ENCODE measurements at places on chromosomes 16 and 17.

DNA sequence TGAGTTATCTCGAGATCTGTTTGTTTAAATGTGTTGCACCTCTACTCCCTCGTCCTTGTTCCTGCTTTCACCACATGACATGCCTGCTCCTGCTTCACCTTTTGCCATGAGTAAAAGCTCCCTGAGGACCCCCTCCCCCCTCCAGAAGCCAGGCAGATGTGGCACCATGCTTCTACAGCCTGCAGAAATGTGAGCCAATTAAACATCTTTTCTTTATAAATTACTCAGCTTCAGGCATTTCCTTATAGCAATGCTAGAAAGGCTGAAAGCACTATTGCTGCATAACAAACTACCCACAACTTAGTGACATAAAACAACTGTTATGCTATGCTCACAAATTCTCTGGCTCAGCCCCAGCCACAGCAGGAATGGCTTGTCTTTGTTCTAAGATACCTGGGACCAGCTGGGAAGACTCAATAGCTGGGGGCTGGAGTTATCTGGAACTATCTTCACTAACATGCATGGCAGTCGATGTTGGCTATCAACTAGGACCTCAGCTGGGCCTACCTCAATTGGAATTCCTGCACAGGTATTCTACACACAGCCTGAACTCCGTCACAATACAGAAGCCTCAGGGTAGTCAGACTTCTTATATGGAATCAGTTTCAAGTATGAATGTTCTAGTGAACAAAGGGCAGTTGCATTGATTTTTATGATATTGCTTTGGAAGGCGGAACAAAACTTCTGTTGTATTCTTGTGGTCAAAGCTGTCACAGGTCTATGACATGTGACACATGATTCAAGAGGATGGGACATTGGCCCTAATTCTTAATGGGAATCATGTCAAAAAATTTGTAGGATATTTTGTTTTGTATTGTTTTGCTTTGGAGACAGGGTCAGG lies 186.0 kb upstream of the PIRT start:
- H3K4me3 ChIP-seq = no peak overlapping the region
- no peaks in the 10 kb centered on the region for H3K4me1 ChIP-seq
- no peaks in the 10 kb centered on the region for H3K36me3 ChIP-seq

- H3K27ac ChIP-seq = peak overlapping the region; percentile 75
- peaks cover 38% of the 10 kb centered on the region for H3K4me1 ChIP-seq
- peaks cover 33% of the 10 kb centered on the region for H3K36me3 ChIP-seq
- peak; percentile 50 for DNase-seq
- peaks cover 5% of the 10 kb centered on the region for H3K27me3 ChIP-seq
- peak overlapping the region; percentile 41 for H3K4me3 ChIP-seq
Measured at GRCh38 chr17:81710514-81711308, 1.4 kb upstream of the SLC25A10 start.

DNA sequence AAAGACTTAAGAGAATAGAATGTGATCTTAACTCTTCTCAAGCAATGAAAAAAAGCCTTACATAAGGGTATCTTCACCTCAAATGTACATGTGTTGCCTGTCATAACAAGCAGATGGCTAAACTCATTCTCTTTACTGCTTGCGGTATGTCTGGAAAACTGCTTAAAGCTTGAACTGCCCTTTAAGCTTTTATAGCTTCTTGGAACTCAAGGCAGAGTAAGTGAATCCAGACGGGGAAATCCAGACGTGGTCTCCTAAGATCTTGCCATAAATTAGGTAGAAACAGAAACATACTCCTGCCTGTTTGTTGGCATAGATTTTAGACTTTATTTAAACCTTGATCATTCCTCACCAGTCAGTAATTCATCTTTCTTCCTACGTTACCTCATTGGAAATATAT lies 19.6 kb downstream of the CLUAP1 start:
- peak overlapping the region; percentile 62 for H3K27ac ChIP-seq
- H3K4me1 ChIP-seq = no peaks in the 10 kb centered on the region
- no peaks in the 10 kb centered on the region for H3K27me3 ChIP-seq
- peaks cover 75% of the 10 kb centered on the region for H3K36me3 ChIP-seq

DNA sequence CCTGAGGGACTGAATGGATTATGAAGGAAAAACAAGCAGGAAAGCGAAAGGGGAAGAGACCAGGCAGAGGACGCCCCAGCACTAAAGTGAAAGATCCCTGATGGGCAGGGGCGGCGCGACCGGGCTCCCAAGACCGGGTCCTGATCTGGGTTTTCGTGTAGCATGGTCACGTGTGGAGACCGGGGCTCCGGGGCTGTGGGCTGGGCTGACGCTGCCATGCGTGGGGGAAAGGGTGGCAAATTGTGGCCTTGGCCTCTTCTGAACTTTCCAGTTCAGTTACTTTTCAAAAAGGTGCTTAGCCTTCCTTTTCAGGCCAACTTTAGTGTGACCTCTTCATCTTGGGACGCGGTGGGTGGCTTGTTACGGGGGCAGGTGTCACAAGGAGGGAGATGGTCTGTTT lies 57.5 kb downstream of the METRNL start:
- no peak overlapping the region for H3K4me3 ChIP-seq
- DNase-seq = no peak
- no peaks in the 10 kb centered on the region for H3K27me3 ChIP-seq
- H3K4me1 ChIP-seq = no peaks in the 10 kb centered on the region
- no peaks in the 10 kb centered on the region for H3K36me3 ChIP-seq

- peak overlapping the region; percentile 41 for H3K27ac ChIP-seq
- peaks cover 16% of the 10 kb centered on the region for H3K4me1 ChIP-seq
- H3K27me3 ChIP-seq = no peaks in the 10 kb centered on the region
- H3K4me3 ChIP-seq = no peak overlapping the region
- H3K36me3 ChIP-seq = peaks cover 52% of the 10 kb centered on the region
Measured at GRCh38 chr16:85781695-85782370, 17.5 kb downstream of the EMC8 start.

DNA sequence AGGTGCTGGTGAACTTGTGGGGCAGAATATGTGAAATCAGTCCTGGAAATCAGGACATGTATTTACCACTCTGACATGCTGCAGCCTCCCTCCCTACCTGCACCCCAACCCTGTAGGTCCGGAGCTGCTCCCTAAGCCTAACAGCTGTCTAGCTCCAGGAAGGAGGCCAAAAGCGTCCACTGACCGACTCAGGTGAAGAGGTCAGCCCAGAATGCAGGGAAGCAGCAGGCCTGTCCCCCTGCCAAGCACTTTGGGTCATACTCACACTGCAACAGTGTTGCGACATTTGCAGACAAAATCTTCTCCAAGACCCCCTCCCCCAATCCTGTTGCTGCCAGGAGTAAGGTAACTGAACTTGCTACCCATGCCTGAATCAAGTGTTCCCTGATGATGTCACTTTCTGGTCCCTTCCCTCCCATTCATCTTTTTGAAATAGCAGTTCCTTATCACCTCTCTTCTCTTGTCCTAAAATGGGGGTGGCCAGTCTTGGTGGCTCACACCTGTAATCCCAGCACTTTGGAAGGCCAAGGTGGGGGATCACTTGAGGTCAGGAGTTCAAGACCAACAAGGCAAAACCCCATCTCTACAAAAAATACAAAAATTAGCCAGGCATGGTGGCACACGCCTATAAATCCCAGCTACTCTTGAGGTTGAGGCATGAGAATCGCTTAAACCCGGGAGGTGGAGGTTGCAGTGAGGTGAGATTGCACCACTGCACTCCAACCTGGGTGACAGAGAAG lies 1.3 kb upstream of the ACLY start:
- H3K36me3 ChIP-seq = no peaks in the 10 kb centered on the region
- H3K27ac ChIP-seq = peak overlapping the region; percentile 80
- H3K4me1 ChIP-seq = peaks cover 30% of the 10 kb centered on the region
- DNase-seq = no peak
- peak overlapping the region; percentile 95 for H3K4me3 ChIP-seq

DNA sequence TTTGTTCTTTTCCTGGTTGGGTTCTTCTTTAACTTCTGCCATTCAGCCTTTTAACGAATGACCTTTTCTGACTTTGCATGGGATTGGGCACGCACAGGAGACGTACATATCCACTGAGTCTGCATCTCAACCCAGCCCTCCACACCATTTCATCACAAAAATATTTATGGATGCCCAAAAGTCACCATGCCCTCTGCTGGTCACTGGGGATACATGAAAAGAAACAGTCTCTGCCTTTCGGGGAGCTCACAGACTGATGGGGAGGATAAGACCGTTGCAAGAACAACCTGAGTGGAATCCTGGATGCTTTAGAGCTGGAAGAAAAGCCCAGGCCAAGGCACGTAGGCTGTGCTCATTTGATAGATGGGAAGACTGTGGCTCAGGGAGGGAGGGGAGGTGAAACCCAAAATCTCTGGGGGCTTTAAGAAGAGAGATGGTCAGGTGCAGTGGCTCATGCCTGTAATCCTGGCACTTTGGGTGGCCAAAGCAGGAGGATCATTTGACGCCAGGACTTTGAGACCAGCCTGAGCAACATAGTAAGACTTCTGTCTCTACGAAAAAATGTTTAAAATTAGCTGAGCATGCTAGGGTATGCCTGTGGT lies 7.9 kb upstream of the MT2A start:
- no peak for DNase-seq
- H3K27me3 ChIP-seq = peaks cover 12% of the 10 kb centered on the region
- no peak overlapping the region for H3K4me3 ChIP-seq
- no peak overlapping the region for H3K27ac ChIP-seq
- H3K36me3 ChIP-seq = no peaks in the 10 kb centered on the region
- H3K4me1 ChIP-seq = no peaks in the 10 kb centered on the region

DNA sequence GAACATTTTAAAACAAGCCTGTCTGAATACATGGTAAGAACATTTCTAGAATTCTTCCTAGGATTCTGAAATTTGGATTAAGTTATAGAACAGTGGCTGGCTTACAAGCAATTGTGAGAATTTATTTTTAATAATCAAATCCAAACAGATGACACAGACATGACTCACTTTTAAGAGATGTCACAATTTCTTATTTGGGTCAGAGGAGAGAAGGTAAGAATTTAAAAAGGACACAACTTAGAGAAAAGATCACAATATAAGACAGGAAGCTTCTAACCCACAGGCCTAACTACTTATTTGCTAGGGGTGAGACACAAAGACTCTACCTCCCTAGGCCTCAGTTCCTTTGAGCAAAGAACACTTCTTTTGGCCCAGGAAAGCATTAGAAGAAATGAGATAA lies 32.7 kb downstream of the ZZEF1 start:
- no peak overlapping the region for H3K27ac ChIP-seq
- DNase-seq = no peak
- peaks cover 78% of the 10 kb centered on the region for H3K36me3 ChIP-seq
- H3K4me3 ChIP-seq = no peak overlapping the region
- H3K4me1 ChIP-seq = peaks cover under 1% of the 10 kb centered on the region

DNA sequence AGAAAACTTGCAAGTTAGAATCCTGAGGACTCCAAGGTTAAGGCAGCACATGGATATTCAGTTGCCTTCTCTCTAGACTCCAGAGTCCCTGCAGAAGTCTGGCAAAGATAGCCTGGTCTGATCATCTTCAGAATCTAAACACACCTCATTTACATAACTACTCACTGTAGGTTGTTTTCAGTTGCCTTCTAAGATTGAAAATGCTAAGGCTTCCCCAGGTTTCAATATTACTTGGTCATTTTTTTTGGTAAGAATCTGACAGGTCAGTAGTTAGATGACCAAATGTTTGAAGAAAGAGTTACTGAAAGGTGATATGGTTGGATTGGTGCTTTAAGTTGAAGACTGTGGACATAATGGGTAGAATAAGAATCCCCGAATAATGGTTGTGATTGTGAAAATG lies 205.4 kb upstream of the KCNJ16 start:
- no peaks in the 10 kb centered on the region for H3K4me1 ChIP-seq
- no peaks in the 10 kb centered on the region for H3K36me3 ChIP-seq
- H3K27ac ChIP-seq = no peak overlapping the region
- no peak overlapping the region for H3K4me3 ChIP-seq

GRCh38 chr17:60901242-60901641 lies 223.6 kb downstream of the BCAS3 start:
- H3K27me3 ChIP-seq = no peaks in the 10 kb centered on the region
- H3K4me3 ChIP-seq = no peak overlapping the region
- no peak overlapping the region for H3K27ac ChIP-seq
- H3K4me1 ChIP-seq = no peaks in the 10 kb centered on the region

DNA sequence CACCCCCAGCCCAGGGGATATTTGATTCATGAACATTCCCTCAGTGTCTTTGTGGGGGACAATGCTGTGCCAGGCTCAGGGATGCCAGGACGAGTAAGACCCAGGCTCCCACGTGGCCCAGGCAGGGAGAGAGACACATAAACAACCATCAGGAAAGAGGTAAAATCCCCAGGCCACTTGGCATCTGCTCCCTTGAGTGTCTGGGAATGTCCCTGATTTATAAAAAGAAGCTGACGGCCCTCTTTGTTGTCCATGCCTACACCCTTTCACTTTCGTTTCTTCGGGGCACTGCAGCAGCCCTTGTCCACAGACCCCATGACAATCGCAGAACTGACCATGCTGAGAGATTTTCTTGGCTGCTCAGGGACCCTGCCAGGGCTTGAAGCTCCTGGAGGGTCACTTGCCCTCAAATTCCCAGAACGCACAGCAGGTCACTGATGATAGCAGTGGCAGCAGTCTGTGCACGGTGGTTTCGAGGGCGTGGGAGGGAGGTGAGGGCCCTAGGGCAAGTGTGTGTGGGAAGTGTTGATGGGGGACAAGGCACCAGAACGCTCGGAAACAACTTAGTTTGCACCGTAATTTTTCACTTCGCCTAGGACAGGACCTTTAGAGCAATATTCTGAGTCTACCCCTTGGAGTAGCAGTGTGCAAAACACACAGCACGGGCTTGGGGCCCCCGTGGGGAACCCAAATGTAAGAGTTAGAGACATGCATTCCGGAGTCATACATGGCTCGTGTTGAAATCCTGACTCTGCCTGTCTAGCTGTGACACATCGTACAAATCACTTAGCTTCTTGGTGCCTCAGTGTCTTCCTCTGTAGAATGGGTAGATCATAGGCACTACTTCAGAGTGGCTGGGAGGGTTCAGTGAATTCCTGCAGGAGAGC lies 4.7 kb downstream of the NOD2 start:
- peaks cover 13% of the 10 kb centered on the region for H3K4me1 ChIP-seq
- no peak overlapping the region for H3K27ac ChIP-seq
- DNase-seq = peak; percentile 53
- H3K27me3 ChIP-seq = peaks cover 6% of the 10 kb centered on the region
- no peaks in the 10 kb centered on the region for H3K36me3 ChIP-seq

DNA sequence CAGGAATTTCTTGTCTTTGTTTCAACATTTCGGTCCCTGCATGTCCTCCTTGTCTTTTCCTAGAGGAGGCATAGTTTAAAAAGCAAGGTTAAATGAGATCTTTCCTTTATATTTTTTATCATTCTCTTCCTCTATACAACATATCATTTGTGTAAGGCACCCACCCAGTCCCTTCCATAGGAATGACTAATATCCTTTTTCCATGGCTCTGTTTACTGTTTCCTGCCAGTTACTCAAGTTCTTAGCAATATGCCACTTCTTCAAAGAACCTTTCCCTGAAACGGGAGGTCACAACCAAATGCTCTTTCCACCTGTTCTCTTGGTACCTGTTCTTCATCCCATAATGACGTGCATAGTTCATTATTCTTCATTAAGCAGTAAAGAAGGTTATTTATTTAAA lies 1237.1 kb upstream of the GOT2 start:
- no peaks in the 10 kb centered on the region for H3K4me1 ChIP-seq
- DNase-seq = no peak
- H3K27ac ChIP-seq = no peak overlapping the region
- no peaks in the 10 kb centered on the region for H3K27me3 ChIP-seq

DNA sequence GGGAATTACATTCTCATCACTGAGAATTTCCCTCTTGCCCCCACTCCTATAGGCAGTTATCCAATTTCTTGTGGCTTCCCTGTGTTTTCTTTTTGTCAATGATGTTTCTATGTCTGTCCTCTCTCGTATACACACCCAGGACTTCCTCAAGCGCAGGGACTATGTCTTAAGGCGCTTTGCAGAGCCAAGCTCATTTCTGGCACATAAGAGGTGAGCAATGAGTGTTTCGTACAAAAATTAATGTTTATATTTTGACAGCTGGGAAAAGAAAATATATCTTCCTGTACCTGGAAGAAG lies 947 bp downstream of the DDX42 start:
- H3K4me3 ChIP-seq = peak overlapping the region; percentile 88
- peaks cover 6% of the 10 kb centered on the region for H3K4me1 ChIP-seq
- peak; percentile 11 for DNase-seq
- H3K27ac ChIP-seq = peak overlapping the region; percentile 100
- H3K27me3 ChIP-seq = no peaks in the 10 kb centered on the region

Data from large intestine (tissue), 12 donors.